ENCODE measurements at places on chromosomes 2 and 18.
A peak's percentile ranks its signal among the peaks of the same experiment; 100 is the strongest.

GRCh38 chr2:223416815-223417610, 185.1 kb downstream of the SCG2 start:
- no peak for DNase-seq

DNA sequence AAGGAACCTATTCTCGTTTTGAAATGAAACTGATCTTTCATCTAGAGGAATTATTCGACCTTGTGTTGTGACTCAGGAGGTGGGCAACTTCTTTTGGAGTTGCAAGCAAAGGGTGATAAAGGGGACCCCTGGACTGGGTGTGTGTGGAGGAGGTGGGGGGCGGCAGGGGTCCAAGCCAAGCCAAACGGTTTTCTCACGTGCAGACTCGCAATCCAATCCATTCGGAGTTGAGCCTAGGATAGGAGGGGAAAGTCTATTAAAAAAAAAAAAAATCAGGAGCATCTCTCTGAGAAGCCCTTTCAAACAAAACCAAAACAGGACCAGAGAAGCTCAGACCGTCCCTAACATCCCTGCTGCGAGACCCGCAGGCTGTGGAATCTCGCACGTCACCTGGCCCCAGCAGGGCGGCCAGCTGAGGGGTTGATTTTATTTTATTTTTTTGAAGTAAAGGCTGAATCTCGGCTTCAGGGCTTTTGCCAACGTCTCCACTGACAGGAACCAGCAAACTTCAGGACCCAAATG, 3.7 kb upstream of the ZEB2 start:
- peak; percentile 75 for DNase-seq

DNA sequence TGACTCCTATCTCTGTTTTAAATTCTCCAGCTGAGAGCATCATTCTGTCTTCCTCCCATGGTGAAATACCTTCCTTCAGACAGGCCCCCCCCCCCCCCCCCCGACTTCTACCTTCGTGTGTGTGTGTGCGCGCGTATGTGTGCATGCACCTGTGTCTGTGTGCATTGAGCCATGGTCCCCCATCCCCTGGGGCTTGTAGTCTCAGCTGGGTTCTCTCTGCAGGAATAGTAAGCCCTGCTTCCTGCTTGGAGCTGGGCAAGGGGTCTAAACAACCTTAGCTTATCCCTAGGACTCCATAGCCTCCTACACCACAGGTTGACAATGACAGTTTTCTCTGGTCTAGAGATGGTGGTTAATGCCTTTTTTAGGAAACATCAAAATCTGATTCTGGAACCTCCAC, 427.5 kb upstream of the KLHL29 start:
- no peak for DNase-seq

GRCh38 chr2:457792-458424, 170.0 kb upstream of the ALKAL2 start:
- DNase-seq, result no peak

DNA sequence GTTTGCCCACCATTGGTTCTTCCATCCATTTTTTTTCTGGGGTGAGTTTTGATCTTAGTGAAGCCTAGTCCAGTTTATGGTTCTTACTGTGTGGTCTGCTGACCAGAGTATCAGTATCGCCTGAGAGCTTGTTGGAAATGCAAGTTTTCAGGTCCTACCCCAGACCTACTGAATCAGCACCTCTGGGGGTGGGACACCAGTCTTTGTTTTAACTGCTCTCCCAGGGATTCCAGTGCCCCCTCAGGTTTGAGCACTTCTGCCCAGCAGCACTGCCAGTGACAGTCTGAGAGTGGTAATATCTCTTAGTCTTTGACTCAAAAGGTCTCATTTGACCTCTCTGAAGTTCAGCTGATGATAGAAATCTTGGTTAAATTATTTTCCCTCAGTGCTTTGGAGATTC, 269.3 kb downstream of the ALPK2 start:
- no peak for DNase-seq

DNA sequence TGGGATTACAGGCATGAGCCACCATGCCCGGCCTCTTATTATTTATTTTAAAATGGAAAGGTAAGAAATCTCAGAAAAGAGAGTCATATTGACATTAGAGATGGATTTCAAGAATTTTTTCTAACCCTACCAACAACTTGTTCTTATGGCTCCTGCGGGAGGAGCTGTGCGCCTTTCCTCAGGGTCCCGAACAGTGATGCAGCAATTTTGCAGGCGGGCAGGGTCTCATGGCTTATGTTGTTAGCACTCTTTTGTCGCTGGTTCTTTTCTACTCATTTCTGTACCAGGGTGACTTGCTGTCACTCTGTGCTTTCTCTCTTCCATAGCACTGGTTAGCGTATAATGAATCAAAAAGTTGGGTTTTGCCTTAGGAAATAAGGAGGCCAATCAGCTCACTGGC, 148.8 kb upstream of the DLGAP1 start:
- no peak for DNase-seq

- DNase-seq, result no peak
Measured at GRCh38 chr2:120659275-120659977, 76.2 kb upstream of the GLI2 start.

- no peak for DNase-seq
Measured at GRCh38 chr2:159497847-159498246, 118.5 kb downstream of the BAZ2B start.

DNA sequence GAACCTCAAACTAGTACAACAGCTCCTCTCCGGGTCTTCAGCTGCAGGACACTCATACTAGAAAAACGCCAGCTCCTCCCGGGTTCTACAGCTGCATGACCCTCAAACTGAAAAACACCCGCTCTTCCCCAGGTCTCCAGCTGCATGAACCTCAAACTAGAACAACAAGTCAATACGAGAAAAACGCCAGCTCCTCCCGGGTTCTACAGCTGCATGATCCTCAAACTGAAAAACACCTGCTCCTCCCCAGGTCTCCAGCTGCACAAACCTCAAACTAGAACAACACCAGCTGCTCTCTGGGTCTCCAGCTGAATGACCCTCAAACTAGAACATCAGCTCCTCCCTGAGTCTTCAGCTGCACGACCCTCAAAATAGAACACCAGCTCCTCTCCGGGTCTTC, 315.0 kb upstream of the TFPI start:
- DNase-seq, result no peak

DNA sequence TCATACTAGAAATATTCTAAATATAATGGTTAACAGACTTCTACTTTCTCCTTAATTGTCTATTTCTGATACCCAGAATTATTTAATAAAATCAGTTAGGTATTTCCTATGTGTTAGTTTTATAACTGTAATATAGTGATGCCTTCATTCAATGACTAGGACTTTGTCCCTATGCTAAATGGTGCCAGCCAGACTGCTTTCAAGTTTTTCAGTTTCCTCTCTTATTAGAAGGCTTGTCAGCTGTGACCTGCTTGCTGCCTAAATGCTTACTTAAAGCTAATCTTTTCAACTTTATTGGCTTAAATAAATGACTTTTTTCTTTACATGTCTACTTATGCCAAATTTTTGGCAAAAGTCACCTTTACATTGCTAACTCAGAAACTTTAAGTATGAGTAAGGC, 30.7 kb downstream of the BAZ2B start:
- DNase-seq, result no peak

- DNase-seq, result no peak
Measured at GRCh38 chr2:141380008-141380979, 750.5 kb downstream of the LRP1B start.

- DNase-seq, result no peak
Measured at GRCh38 chr2:8169443-8169842, 512.4 kb upstream of the ID2 start.

GRCh38 chr2:119759451-119760236, at the start of gene PTPN4:
TSS of gene PTPN4 (plus strand) at chr2:119759922. CDS start at chr2:119809854, 49,932 bp downstream.
- DNase-seq, result peak; percentile 95

DNA sequence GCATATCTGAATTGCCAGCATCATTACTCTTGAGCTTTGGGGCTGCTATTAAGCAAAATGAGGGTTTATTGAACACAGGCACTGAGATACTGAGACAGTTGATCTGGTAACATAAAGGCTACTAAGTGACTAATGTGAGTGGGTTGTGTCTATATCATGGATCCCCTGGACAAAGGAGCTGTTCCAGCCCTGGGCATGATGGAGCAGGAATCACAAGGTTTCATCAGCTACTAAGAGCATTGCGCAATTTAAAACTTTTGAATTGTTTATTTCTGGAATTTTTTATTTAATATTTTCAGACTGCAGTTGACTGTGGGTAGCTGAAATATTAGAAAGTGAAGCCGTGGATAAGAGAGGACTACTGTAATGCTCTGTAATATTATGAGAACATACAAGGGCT, 73.5 kb downstream of the MGAT5 start:
- DNase-seq, result no peak

DNA sequence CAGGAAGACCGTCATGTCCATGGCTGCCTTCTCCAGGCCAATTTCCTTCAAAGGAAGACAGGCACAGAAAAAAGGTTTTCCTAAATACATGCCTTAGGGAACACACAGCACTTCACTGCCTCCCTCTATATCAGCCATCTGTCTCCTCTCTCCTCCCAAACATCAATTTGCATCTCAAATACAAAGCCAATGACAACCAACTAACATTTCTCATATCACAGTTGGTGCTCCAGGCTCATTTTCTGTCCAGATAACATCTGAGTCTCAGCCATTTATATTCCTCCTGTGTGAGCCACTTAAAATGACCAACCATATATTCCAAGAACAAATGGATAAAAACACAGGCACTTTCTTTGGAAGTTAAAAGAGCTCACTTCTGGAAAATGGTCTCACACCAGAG, 62.5 kb upstream of the ACAA2 start:
- DNase-seq, result no peak
